ENCODE measurements at places on chromosomes 11 and 22.

DNA sequence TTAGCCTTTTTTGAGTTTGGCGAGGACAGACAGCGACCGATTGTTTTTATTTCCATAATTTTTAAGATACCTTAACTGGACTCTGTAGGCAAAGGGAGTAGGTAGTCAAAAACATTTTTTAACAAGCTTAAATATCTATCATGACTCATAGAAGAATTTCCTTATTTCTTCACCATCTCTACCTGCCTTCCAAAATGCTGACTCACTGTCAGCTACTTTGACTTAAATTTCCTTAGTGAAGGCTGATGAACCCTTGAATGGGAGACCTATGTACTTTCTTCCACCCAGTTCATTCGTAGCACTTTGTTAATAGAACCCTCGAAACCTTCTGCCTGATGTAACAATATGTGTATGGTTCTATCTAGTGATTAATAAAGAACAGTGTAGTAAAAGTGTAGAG is 1.1 kb upstream of the MTMR2 start:
- no peak for DNase-seq

GRCh38 chr22:19566279-19567156 is 42.3 kb upstream of the CLDN5 start:
- no peak for DNase-seq

DNA sequence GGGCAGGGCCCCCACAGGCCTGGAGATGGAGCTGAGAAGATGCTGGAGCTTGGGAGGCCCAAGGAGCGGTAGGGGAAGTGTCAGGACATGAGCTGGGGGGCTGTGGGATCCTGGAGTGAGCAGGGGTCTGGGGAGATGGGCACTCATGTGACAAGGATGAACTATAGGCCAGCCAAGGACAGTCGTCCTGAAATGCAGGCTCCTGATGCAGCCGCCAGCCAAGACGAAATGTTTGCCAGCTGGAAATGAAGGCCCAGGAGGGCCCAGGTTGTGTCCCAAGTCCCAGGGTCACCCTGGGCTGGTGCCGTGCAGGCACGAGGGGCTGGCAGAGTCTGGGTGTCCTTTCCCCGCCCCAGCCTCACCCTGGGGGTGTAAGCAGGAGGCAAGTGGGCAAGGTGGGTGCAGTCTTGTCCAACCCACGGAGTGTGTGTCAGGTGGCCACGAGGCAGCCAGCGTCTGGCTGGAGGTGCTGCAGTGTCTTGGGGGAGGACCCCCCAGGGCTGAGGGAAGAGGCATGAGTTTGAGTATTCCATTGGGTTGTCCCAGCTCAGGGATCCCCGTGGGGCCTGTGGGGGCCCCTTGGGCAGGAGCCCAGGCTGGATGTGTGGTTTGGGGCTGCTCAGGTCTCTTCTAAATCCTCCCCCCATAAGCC is 21.4 kb downstream of the MRGPRG start:
- no peak for DNase-seq

GRCh38 chr11:35223371-35223796 is 84.4 kb downstream of the CD44 start:
- DNase-seq, result no peak

DNA sequence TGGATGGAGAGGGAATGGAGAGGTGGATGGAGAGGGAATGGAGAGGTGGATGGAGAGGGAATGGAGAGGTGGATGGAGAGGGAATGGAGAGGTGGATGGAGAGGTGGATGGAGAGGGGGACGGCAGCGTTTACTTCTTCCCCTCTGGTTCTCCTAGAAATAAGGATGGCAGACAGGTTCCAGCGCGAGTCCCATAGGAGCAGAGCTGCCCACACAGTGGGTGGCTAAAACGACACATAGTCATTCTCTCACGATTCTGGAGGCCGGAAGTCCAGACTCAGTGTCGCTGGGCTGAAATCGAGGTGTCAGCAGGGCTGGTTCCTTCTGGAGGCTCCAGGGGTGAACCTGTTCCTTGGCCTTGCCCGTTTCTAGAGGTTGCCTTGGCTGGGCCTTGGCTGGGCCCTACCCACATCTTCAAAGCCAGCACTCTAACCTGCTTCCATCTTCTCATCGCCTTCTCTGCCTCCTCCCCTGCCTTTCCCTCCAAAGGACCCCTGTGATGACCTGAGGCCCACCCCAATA is 12.7 kb upstream of the CTSD start:
- no peak for DNase-seq

DNA sequence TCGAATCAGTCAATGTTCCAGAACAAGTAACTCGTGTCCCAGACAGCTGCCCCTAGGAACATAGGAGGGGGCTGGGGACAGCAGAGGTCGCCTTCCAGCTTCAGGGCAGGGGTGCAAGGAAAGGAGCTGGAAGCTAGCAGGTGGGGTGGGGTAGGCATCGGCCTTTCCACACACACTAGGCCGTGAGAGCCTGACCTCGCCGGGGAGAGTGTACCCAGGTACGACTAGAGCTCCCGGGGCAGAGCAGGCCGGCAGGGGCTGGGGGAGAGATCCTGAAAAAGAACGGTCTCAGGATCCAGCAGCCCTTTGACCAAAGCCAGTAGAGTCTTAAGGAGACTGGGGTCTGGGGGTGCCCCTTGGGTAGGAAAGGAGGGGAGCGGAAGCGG is 1127.5 kb downstream of the BRD1 start:
- no peak for DNase-seq

Data from CD4-positive, alpha-beta T cell treated with Interleukin-21 for 1 hour (primary cell).